Uterus (tissue), 4 donors: ENCODE measurements at places on chromosomes 11 and 22. TPM values are rescaled to one million over a fixed set of nuclear protein-coding genes. Genes with fewer than 3 reads are reported as not detected.

PHLDA2 gene
- total RNA-seq, result not detected

GP1BB gene
- 7.4 TPM for total RNA-seq

OR51A7 gene
- total RNA-seq, result not detected

GSTT2B gene
- total RNA-seq, result 4.7 TPM
